ENCODE measurements at places on chromosomes 5 and 9.
A peak's percentile ranks its signal among the peaks of the same experiment; 100 is the strongest.

GRCh38 chr9:96638606-96639364, 16.3 kb downstream of the PRXL2C start:
- DNase-seq: no peak

- peak; percentile 42 for DNase-seq
Observed at GRCh38 chr9:107172979-107173347, 110.1 kb upstream of the RAD23B start.

DNA sequence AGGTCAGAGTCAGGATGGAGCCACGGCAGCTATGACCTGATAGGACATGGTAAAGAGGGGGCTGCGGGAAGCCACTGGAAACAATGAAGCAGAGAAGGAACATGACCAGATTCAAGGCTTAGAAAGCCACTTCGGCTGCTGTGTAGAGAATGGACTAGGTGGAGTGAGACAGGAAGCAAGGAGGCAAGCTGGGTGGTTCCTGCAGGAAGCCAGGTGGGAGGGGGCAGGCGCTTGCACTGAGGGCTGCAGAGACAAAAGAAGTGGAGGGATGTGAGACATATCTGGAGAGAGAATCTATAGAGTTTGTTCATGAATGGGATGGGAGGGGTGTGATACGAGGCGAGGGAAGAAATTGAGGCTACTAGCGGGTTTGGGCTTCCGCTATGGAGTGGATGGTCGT, 19.0 kb upstream of the N4BP3 start:
- peak; percentile 23 for DNase-seq

DNA sequence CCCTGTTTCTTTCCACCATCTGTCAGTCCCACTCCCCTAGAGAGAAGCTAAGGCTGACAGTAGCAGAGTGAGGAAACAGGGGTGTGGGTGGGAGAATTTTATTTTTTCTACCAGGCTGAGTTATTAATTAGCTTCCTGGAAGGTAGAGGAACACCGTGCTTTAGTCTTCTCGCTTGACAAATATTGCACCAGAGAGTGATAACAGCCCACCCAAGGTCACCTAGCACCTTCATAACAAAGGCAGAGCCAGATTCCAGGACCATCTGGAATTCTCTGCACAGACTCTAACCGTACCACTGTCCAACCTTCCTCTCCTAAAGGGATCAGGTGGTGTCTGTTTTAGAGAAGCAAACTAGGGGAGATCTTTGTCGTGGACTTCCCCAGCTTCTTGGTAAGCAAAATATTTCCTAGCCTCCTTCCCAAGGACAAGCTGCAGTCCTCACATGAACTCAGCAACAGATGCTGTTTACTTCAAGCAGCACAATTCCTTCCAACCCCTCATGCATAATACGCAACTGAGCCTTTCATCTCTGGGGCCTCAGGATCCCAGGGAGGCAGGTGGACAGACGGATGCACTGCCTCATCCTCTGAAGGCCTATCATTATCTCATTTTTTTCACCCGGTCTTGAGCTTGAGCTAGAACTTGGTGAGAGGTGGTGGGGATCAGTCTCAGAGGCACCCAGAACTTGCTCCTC, 308.7 kb upstream of the BRINP1 start:
- DNase-seq: no peak

DNA sequence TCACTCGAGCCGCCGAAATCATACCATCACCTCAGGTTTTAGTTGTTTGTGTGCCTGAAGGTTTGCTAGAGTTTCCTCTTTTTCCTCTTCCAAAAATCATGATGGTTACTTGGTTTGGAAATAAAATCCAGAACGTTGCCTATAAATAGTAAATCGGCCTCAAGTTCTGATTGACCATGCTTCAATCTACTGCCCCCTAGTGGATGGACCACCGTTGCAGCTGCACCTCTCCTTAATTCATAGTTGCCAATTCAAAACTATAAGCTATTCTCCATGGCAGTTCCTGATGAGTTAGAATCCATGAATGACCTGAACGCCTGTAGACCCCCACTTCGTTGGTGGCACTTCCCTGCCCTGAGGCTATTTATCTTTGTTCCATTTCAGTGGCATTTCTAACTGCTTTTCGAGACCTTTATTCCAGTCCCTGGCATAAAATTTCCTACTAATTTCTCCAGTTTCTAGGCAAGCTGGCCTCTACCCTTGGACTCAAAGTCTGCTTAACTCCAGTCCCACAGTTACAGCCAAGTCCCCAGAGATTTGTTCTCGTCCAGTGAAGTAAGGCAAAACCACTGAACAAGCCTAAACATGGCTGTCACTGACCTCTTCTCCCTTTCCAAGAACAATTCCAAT, 422.6 kb downstream of the EFNA5 start:
- peak; percentile 56 for DNase-seq

- DNase-seq: no peak
Observed at GRCh38 chr9:90285946-90286345, 356.7 kb downstream of the DIRAS2 start.

- no peak for DNase-seq
Observed at GRCh38 chr5:126961128-126961527, 69.2 kb downstream of the MARCHF3 start.

GRCh38 chr9:27408001-27408400, 111.1 kb upstream of the EQTN start:
- DNase-seq: no peak

GRCh38 chr5:172669386-172670004, 28.4 kb downstream of the NEURL1B start:
- no peak for DNase-seq

DNA sequence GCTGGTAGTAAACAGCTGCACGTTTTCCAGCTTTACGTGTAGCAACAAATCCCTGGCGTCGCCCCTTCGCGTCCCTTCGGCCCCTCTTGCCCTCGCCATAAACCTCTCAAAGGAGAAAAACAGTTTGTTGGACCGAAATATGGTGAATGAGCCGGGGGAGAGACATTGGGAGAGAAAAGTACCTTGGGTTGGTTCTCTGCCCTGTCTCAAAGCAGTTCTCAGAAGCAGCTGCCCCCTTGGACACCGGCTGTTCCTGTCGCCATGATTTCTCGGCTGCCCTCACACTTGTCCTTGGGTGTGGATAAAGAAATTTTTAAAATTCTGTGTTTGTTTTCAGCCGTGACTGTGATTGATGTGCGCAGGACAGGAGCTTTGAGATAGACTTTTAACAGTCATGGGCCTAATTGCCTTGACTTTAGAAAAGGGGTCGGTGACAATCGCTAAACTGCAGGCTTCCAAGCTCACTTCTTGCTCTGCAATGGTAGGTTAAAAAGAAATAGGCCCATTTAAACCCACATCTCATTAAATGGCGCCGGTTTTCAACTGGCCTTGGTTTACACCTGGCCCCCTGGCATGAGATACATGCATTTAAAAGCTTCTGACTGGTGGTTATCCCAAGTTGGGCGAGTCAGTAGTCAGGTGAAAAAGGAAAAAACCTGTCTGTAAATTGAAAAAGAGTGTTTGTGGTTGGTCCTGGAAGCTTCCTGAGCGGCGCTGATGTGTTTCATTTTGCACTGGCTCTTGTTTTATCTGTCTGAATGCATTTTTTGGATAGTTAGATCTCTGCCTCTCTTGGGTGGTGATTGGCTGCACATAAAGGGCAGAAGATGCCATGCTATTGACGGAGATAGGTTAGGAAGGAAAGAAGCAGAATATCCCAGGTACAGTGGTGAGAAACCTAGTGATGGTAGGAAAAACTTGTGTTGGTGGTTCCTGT, 983 bp downstream of the RCL1 start:
- no peak for DNase-seq

DNA sequence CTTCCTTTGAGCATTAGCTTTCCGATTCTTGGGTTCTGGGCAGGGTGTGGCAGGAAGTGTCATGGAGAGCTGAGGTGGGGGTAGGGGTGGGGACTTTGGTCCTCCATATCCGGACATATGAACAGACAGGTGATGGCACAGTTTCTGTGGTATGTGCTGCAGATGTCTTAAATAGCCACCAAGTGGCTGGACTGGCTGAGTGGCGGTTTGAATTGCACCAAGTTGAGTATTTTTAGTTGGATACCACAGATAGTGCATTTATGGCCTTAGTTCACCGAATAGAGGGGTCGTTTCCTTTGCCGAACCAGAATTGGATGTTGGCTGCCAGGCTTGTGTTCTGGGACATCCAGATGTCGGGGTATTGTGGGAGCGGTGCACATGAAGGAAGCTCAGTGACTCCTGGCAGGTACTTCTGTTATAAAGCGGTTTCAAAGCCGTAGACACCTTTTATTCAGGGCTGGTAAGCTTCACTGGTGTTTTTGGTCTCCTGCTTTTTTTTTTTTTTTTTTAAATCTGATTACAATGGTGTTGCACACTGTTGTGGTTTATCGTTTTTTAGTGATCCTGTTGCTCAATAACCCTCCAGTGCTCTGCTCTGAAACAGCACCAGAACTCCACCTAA, 15.1 kb upstream of the TNFAIP8 start:
- DNase-seq: peak; percentile 78

- DNase-seq: no peak
Observed at GRCh38 chr5:118545470-118545869, 442.9 kb downstream of the DTWD2 start.

- no peak for DNase-seq
Observed at GRCh38 chr5:158226496-158226895, 367.6 kb upstream of the CLINT1 start.

- no peak for DNase-seq
Observed at GRCh38 chr9:69078581-69078980, 43.0 kb downstream of the FXN start.

DNA sequence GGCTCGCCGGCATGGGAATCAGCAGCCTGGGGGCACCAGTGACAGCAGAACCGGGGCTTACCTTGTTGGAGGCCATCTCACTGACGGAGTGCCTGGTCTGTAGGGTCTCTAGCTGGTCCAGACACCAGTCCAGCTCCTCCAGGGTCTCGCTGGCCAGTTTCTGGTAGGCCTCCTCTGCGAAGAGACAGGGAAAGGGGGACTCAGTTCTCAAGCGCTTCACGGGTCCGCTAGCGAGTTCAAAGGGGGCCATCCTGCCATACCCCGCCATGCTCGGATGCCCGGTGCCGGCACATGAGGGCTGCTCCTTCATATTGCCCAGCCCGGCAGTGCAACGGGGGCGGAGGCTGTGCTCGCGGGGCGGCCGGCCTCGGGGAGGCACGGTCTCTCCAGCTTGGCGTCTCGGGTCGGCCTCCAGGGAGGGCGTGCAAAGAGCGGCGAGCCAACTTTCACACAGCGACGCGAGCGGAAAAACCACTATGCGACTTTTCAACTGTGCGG, 456.0 kb downstream of the RAB3C start:
- no peak for DNase-seq

DNA sequence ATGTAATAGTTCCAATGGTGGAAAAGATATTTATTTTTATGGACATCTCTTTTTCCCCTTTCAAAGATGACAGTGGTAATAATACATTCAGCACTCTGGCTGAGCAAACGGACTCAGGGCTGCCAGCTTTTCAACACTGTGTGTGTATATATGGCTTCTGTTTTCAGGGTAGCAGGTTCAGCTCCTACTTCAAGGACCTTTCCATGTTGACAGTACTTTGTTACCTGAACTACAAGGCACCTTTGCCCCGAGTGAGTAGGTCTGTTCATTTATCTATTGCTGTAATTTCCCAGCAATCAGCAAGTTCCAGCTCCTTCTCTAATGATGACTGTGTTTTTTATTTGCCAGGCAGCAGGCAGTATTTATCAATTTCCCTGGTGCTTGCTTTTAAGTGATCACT, 387.4 kb upstream of the KIF2A start:
- no peak for DNase-seq

- DNase-seq: no peak
Observed at GRCh38 chr5:179256328-179257175, 88.7 kb downstream of the ADAMTS2 start.

DNA sequence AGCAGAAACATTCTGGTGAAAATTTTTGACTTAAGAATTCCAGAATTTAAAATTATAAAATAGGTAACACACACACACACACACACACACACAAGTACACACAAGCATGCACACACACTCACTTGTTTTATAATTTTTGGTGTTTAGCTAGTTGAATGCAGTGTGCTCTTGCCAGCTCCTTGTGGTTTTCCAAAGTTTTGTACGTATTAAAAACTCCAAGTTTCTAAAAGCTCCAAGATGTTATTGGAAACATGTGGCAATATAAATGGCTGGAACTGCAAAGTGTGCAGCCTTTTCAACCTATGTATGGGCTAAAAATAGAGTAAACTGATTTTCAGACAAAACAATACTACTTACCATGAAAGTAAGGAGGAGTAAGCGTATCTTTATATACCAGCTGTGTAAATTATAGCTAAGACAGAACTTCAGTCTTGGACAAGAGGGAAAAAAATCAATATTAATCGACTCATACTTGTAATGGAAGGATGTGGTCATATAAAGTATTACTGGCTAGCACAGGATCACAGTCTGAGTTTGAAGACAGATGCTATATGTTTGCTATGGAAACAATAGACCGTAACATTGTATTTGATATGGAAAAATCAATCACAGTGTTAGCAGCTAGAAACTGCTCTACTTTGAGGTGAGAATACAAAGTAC, 727.1 kb upstream of the GRAMD2B start:
- DNase-seq: no peak

- DNase-seq: no peak
Observed at GRCh38 chr5:83965441-83965840, 244.8 kb upstream of the HAPLN1 start.

- DNase-seq: no peak
Observed at GRCh38 chr5:96072138-96072790, 110.6 kb upstream of the ELL2 start.

DNA sequence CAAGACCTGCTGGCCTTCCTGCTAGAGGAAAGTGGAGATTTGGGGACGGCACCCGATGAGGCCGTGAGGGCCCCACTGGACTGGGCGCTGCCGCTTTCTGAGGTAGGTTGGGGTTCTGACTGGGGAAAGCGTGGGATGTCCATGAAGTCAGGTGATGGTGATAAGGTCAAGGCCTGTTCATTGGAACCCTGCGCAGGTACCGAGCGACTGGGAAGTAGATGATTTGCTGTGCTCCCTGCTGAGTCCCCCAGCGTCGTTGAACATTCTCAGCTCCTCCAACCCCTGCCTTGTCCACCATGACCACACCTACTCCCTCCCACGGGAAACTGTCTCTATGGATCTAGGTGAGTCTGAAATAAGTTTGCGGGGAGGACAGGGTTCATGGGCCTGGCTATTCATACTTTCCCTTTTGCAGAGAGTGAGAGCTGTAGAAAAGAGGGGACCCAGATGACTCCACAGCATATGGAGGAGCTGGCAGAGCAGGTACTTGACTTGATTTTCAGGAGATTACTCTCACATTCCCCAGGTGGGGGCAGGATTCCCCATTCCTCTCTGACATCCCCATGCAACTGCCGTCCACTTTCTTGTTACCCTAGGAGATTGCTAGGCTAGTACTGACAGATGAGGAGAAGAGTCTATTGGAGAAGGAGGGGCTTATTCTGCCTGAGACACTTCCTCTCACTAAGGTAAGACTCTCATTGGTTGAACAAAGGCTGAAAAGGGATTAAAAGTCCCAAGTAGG, 505 bp downstream of the CREB3 start:
- peak; percentile 62 for DNase-seq

- DNase-seq: peak; percentile 3
Observed at GRCh38 chr5:135213466-135214239, 179.6 kb upstream of the PITX1 start.

- DNase-seq: no peak
Observed at GRCh38 chr5:173602423-173602822, 14.0 kb downstream of the BOD1 start.

- DNase-seq: no peak
Observed at GRCh38 chr5:178201221-178201926, 3.0 kb upstream of the HNRNPAB start.

GRCh38 chr5:167812871-167813270, 478.6 kb upstream of the WWC1 start:
- no peak for DNase-seq
